ENCODE measurements at places on chromosomes 4 and X.

GRCh38 chrX:29824176-29824906 lies 391.0 kb upstream of the MAGEB2 start:
- DNase-seq: no peak

- no peak for DNase-seq
Observed at GRCh38 chrX:119401569-119401968, 2.4 kb downstream of the SLC25A43 start.

GRCh38 chrX:9746148-9746888 lies 19.3 kb downstream of the GPR143 start:
- DNase-seq: no peak

DNA sequence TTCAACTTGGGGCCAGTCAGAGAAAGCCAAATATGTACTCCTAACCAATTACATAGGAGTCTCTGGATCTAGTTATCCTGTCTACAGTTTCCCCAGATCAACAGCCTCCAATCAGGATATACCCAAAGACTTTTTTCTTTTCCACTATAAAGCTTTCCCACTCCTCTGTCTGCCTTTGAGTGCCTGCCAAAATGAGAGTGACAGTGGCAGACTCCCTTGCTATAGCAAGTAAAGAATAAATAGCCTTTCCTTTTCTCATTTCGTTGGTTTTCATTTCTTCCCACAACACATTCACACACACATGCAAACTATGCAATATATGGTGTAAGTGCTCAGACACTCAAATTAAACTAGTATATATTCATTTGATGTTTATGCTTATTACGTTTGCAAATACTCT lies 302.4 kb upstream of the TACR3 start:
- DNase-seq: no peak

DNA sequence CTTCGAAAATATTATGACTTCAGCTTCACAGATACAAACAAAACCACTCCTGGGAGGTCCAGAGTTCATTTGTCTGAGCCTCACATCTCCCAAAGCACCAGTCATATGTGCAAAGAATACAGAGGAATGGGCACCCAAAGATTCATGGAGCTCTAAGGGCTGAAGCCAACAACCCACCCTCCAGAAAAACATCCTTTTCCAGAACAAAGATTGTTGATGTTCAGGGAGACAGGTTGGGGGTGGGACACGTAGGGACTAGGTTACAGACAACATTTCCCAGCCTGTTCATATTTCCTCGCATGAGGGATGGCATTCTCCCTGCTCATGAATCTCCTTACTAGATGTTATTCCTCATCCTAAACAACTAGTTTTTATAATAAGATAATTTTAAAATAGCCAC lies 71.2 kb downstream of the METTL14 start:
- no peak for DNase-seq

GRCh38 chrX:150887906-150888465 lies 10.5 kb downstream of the CD99L2 start:
- peak; percentile 12 for DNase-seq

DNA sequence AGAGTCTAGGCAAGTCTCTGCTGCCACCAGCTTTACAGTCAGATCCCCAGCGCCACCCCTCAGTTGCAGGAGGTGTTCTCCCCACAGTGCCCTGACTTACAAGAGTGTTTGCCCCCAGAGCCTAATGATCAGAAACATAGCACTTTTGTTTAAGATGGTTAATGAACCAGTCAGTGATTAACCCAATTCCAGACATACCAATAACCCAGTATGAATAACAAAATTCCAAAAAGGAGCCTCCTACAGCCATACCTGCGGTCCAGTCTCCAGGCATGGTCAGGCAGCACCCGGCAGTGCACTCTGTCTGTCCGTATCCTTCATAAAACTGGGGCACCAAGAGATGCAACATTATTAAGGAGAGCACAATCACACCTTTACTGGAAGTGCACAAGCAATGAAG lies 30.7 kb upstream of the CENPU start:
- no peak for DNase-seq

- DNase-seq: no peak
Observed at GRCh38 chr4:825063-825970, 612 bp downstream of the CPLX1 start.

- DNase-seq: no peak
Observed at GRCh38 chr4:68299492-68300457, 50.1 kb downstream of the YTHDC1 start.

GRCh38 chrX:40224658-40225057 lies 126.9 kb upstream of the BCOR start:
- no peak for DNase-seq

DNA sequence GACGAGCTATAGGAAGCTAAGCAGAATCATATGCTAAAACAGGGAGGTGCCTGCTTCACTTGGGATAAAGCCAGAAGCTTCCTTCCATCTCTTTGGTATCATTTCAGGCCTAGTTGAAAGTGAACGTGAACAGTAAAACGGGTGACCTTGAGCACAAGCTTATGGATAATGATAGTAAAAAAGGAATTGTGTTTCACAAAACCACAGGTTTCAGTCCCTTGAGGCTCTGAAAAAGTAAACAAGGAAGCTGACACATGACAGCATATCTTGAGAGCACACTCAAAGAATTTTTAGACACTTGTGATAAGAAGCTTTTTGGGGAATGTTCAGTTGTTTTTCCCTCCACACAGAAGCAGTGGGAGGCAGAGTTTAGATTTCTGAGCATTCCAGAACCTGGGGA lies 286.1 kb downstream of the DCHS2 start:
- DNase-seq: no peak

DNA sequence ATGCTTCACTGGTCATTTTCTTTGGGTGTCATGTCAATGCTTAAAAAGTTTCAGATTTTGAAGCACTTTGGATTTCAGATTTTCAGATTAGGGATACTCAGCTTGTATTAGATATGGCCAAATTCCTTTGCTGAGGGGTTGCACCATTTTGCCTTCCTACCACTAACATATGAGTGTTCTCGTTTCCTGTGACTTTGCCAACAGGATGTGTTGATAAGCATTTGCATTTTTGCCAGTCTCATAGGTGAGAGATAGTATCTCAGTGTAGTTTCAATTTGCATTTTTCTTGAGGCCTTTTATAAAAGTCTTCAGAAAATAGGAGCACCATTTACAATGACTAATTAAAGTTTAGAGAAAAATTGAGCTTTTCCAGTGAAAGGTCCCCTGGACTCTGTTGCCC lies 71.6 kb upstream of the CLCN4 start:
- DNase-seq: no peak

DNA sequence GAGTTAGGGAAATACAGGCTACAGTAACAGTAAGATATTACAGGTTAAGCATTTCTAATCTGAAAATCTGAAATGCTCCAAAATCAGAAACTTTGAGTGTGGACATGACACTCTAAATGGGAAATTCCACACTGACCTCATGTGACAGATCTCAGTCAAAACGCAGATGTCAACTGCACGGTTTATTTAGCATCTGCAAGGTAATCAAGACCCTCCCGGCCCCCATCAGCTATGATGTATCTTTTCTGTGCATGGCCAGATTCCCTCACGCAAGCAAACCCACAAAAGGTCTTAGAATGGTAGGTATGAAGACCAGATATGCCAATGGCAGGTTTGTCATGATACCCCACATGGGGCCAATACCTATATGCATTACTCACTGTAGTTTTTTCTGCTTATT lies 82.8 kb downstream of the COQ2 start:
- DNase-seq: no peak

- peak; percentile 84 for DNase-seq
Observed at GRCh38 chr4:166165829-166166420, 292.9 kb downstream of the TLL1 start.

GRCh38 chr4:186695392-186695791 lies 28.3 kb downstream of the FAT1 start:
- DNase-seq: no peak

- DNase-seq: no peak
Observed at GRCh38 chr4:173449380-173449717, 50.4 kb upstream of the SCRG1 start.

GRCh38 chr4:11014199-11014598 lies 329.6 kb upstream of the CLNK start:
- DNase-seq: no peak

DNA sequence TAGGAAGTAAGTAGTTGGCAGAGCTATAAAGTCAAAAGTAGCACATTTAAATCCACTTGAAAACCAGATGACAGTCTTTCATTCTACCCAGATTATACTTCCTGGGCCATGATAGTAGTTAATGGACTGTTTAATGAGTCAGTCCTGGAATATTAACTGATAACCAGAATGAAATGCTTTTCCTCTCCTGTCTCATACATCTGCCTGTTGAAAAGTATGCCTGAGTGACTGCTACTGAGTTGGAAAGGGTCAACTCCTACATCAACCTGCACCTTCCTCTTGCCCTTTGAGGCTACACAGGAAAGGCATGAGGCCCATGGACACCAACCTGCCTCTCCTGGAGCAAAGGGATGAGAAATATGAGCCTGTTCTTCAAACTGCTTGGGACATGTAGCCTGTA lies 36.0 kb upstream of the COX7B2 start:
- no peak for DNase-seq

- no peak for DNase-seq
Observed at GRCh38 chrX:8783097-8783713, 18.0 kb downstream of the FAM9A start.

DNA sequence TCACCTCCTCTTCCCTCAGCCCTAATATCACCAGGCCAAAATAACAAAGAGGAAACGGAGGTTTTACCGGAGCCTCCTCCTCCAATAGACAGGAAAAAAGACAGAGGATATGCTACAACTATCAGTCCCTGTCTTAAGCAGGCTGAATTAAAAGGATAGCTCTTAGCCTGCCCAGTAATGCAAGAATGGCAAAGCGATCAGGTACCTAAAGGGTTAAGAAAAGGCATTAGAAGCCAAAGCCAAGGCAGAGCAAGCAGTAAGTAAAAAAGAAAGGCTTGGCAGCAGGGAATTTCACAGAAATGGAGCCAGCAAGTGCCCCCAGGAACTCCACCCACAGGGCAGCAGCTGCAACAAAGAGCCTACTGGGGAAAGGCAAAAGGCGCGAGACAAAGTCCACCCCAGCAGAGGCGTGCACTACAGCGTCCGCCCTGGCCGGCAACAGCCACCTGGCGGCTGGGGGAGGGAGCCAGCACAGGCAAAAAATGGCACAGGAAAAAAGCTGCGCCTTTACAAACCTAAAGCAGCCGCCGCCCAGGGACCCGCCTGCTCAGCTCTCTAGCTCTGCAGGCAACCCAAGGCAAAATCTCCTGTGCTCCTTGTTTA lies 220.6 kb upstream of the ZC4H2 start:
- DNase-seq: no peak

DNA sequence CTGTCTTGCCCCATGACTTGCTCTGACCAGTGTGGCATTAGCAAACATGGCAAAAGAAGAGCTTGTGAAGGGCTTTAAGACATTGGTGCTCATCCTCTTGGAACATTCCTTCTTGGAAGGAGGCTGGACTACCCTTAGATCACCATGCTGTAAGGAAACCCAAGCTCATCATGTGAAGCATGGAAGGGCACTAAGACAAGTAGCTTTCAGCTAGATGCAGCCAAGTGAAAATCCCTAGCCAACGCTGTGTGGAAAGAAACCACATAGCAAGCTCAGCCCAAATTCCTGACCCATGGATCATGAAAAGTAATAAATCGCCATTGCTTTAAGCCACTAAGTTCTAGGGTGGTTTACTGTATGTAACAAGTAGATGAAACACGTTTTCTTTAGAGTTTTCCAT lies 12.4 kb upstream of the PACRGL start:
- no peak for DNase-seq

- DNase-seq: no peak
Observed at GRCh38 chr4:101288365-101289145, 58.8 kb downstream of the PPP3CA start.

- DNase-seq: no peak
Observed at GRCh38 chr4:128955751-128956150, 137.6 kb downstream of the SCLT1 start.

DNA sequence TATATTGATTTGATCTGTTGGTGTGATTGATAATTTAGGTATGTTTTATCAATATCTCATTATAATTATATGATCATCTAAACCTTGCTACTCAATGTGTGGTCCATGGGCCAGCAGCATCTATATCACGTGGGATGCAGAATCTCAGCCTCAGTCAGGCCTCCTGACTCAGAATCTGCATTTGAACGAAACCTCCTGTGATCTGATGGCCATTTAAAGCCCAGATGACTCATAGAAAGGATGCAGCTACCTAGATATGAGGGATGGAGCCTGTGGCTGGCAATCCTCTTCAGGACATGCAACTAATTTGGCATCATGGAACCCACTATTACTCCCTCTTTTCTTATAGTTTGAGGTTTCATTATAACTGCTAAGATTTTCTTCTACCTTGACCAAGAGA lies 11.3 kb upstream of the CHRNA9 start:
- no peak for DNase-seq

DNA sequence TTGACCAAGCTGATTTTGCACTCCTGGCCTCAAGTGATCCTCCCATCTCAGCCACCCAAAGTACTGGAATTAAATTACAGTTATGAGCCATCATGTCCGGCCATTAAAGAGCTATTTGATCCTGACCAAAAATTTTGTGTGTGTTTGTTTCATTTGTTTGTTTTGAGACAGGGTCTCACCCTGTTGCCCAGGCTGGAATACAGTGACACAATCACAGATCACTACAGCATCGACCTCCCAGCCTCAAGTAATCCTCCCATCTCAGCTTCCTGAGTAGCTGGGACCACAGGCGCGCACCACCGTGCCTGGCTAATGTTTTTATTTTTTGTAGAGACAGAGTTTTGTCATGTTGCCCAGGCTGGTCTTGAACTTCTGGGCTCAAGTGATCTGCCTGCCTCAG lies 82.9 kb upstream of the RBPJ start:
- DNase-seq: no peak

DNA sequence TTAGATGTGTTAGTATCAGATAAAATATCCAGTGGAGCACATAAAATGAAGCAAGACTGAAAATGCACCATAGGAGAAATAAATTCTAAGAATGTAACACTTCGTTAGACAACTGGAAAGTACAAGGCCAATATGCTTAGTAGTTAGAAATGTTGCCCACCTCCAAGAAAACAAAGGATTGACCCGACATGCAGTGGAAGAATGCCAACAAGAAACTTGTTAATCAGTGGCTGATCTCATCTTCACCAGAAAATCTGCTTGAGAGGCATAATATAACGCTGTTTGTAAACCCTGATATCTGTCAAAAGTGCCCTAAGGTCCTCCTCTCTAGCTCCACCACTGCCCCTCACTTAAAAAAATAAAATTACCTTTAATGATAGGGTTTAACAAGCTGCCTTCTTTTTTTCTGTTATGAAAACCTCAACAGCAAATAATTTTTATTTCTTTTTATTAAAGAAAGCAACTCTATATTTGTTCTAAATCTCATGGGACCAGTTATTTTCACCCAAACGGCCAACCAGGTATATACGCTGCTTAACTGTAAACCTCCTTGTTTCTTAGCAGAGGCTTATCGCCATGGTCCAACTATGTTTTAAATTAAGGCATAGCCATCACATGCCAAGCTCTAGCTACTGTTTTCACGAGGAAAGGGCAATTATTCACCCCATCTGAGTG lies 1.8 kb downstream of the RASGEF1B start:
- DNase-seq: no peak

DNA sequence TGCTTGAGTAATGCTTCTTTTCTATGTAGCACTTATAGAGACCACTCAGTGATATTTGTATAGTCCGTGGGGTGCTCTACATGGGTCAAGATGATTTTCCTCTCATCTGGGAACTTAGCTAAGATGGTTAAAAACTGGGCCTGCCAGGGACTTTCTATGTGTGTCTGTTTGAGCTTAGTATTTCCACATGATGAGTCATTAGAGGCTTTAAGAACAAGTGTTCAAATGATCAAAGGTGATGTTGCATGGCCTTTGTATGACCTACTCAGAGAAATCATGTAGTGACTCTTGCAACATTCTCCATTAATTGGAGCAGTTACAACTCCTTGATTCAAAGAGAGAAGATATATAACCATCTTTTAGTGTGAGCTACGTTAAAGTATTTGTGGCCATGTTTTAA lies 1480.5 kb upstream of the IGFBP7 start:
- DNase-seq: no peak

All from midbrain (tissue), 1 donor.